ENCODE measurements at places on chromosomes 7 and 10.

GRCh38 chr7:92973974-92974373 lies 137.6 kb upstream of the CDK6 start:
- DNase-seq = no peak

DNA sequence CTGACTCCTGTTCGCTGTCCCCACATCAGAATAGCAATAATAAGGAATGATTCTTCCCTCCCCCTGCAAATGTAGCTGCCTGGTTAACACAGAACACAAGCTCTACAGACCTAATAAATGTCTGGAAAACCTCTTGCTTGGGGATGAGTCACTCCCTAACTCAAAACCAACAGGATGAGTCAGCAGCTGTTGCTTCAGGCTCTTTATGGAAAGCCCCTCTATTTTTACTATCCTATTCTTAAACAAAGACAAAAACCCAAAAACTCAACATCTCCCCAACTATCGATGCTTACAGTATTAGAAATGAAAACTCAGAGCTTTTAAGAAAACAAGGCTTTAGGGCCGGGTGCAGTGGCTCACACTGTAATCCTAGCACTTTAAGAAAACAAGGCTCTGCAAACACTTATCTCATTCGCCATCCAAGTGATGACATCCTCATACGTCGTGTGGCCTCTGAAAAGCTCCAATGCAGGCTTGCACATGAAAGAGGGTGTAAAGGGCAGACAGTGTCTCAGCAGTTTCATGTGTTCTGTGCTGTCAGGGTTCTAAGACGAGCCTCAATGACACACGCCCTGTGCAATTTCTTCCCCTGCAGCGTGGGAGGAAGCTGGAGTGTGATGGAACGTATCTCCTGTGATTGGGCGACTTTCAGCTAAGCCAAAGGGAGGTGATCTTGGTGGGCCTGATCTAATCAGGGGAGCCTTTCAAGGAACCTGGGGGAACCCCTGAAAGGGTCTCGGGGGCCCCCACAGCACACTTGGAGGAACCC lies 70.1 kb downstream of the AMZ1 start:
- peak; percentile 56 for DNase-seq

- no peak for DNase-seq
Observed at GRCh38 chr10:8485032-8485431, 430.5 kb downstream of the GATA3 start.

GRCh38 chr7:22791204-22792158 lies 31.2 kb downstream of the TOMM7 start:
- no peak for DNase-seq

DNA sequence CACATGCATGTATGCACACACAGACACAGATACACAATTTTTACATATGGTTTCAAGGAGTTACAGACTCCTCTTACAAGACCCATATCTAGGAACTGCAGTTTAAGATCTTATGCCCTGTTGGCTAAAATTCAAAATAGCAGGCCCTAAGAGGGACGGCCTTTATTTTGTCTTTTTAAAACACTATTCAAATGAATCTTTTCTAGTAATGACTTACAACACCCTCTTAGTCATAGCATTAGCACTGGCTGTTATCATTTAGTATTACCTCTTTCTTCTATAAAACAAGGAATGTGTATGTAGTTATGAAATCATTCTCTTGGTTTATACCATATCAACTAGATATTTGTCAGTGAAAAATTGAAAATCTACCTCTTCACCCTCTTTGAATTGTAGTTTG lies 15.3 kb downstream of the PAPSS2 start:
- no peak for DNase-seq

DNA sequence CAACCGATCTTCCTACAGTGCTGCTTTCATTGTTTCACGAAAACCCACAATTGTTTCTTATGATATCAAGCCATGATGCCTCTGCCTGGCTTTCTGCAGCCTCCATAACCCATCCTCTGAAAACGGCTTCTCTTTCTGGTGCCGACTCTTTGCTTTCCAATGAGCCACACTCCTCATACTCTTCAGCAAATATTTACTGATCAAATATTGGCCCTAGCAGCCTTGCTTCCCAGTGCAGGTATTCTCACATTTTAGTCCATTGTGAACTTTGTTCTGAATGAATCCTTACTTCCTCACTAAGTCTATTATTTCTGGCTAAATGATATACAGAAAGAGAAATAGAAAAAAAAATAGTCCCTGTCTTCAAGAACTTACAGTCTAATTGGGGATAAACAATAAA lies 35.5 kb downstream of the LAMB1 start:
- DNase-seq = no peak

DNA sequence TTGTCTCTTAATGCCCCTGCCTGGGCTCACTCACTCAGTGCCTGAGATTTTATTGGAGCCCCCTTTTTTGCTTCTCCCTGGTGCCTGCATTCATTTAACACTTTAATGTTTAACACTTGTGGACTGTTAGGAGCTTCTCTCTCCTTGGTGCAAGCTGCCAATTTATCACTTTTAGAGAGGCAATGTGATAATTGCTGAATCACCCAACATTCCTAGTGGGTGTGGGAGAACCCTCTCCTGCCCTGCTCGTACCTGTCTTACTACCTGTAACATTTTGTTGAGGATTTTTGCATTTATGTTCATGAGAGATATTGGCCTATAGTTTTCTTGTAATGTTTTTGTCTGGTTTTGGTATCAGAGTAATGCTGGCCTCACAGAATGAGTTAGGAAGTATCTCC lies 13.2 kb downstream of the STAM start:
- DNase-seq = no peak

GRCh38 chr10:70732569-70732968 lies 52.6 kb downstream of the TBATA start:
- DNase-seq = no peak

DNA sequence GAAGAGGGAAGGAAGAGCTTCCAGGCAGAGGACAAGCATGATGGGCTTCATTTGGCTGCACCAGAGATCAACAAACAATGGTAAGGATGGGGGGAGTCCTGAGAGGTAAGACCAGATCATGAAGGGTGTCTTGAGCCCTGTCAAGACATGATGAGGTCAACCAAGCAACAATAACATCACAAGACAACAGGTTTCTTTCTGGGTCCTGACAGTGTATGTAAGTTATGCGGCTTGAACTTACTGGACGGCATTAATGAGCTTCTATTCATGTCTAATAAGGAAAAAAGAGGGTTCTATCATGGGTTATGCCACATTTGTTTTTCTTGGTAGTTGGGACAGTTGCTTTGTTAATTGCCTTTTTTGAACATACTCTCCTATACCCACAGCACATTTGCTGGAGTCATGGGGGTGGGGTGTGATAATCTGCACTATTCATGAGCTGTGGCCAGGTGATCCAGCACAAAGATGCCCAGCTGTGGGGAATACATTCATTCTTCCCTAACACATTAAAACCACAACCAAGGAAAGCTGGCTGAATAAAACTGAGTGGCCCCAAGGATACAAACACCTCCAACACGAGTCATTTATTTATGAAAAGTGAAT lies 168.8 kb upstream of the KLF14 start:
- DNase-seq = no peak

- no peak for DNase-seq
Observed at GRCh38 chr10:86169506-86170254, 196.9 kb downstream of the GRID1 start.

DNA sequence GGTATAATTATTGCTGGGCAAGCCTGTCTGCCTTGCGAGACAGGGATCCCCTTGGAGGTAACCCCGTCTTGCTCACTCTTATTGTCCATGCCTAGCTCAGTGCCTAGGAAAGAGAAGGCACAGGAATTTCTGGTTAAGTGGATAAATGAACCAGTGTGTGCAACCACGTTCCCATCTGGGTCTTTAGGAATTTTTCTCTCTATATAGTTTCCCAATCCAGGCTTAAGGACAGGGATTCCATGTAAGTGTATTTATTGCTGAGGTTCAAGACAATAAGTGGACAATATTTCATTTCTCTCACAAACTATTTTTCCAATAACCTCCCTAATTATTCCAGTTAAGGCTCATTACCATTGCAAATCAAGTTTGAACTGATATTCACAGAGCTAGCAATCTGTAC lies 8.9 kb upstream of the ADAM12 start:
- no peak for DNase-seq

GRCh38 chr7:55344840-55345239 lies 20.3 kb upstream of the LANCL2 start:
- no peak for DNase-seq

DNA sequence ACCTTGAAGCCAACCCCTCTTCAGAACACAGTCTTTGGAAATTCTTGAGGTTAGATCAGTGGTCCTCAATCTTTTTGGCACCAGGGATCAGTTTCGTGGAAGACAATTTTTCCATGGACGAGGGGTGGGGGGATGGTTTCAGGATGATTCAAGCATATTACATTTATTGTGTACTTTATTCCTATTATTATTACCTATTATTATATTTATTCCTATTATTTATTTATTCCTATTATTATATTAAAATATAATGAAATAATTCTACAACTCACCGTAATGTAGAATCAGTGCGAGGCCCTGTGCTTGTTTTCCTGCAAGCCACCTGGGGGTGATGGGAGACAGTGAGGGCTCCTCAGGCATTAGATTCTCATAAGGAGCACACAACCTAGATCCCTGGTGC lies 17.9 kb downstream of the CAMK1D start:
- no peak for DNase-seq

DNA sequence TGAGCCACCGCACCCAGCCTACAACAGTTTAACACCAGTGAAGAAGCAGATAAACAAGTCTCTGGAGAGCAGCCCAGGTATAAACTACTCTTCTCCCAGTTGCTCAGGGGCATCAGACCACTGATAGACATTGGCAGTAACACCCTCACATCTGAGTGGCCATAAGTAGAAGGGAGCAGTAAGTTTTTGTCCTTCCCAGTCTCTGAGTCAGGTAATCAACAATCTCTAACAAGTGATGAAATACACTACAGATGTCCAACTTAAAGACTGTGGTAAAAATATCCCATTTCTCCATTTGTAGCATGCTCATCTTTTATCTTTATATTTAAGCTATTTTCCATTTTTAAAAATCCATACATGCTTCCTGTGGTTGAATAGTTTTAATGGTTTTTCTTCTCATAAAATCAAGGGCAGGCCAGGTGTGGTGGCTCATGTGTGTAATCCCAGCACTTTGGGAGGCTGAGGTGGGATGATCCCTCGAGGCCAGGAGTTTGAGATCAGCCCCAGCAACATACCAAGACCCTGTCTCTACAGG lies 78.6 kb downstream of the GSAP start:
- DNase-seq = no peak

DNA sequence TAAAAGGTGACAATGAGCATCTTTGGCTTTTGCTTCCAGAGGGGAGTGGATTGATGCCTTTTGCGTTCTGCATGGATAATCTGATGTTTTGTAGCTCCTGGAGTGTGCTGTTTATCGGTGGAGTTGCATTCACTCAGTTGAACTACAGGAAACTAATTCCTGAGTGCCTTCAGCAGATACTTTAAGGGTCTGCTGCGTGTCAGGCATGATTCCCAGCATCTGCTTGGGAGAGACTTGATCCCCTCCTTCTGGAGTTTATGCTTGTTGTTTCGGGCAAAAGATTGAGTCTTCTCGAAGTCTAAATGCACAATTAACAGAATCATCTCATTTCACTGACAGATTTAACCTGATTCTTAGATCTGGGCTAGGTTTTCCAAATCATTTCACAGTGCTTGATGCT lies 46.2 kb downstream of the CELF2 start:
- DNase-seq = no peak

DNA sequence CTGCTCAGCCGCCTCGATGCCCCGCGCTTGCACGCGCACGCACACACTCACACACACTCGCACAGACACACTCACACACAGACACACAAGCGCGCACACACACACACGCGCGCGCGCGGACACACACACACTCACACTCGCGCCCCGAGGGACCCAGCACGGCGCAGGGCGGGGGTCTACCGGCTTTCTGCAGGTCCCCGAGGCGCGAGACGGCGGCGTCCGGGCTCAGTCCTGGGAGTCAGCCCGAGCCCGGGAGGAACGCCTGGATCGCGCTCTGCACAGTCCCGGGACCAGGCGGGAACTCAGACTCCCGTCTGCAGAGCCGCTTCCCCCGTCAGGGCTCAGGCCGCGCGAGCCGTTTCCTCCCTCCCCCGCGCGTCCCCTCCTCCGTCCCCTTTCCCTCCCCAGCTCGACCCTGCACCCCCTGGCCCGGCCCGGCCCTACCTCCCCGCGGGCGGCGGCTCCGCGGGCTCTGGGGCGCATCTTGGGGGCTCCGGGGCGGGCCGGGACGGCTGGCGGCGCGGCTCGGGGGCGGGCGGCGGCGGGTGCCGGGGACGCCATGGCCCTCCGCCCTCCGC lies 464 bp downstream of the DENND2A start:
- no peak for DNase-seq

DNA sequence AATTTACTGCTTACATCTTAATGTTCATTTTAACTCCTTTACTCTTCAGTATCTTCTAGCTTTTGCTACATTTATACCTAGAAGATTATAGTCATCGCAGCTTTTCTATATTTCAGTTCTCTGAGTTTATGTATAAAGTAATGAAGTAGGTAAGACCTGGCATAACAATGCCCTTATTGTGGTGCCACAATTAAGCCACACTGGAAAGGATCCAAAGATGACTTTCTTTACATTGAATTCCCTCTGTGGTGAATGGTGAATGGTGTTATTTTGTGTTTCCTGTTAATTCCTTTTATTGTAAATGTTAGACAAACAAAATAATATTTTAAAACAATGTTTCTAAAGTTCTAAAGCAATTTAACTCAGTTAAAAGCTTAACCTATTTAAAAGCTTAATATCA lies 36.2 kb downstream of the SEMA3D start:
- DNase-seq = no peak

- DNase-seq = no peak
Observed at GRCh38 chr7:151314401-151314800, 27.2 kb upstream of the NUB1 start.

- no peak for DNase-seq
Observed at GRCh38 chr7:116229366-116229765, 19.0 kb downstream of the TES start.

GRCh38 chr7:18414885-18415284 lies 80.7 kb upstream of the HDAC9 start:
- no peak for DNase-seq

DNA sequence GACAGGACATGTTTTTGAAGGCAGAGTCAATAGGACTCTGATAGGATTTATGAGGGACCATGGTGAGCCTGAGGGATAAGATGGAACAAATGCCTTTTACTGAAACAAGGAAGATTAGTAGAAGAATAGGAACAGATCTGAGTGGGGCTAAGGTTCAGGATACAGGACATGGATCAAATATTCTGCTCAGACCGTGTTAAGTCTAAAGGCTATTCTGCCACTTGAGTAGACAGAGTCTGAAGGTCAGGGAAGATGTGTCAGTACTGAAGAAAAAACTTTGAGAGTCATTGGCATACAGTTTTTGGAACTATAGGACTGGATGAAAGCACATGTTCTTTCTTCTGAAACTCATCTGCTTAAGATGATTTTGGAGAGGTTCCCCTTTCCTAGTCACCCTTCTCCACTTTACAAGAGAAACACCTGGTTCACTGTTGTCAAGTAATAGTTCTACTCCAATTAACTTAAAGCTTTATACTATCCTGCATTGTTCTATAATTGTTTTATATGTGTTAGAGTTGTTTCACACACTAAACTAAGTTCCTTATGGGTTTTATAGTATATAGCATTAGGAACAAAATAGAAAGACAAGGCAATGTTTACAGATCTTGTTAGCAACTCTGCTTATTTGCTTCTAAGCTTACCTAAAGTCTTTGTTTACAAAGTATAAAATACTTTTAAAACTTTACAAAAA lies 43.4 kb downstream of the WASL start:
- no peak for DNase-seq

Data from stimulated activated CD8-positive, alpha-beta memory T cell treated with anti-CD3 and anti-CD28 coated beads, Interleukin-7, amount 100 ng/mL, for 4 hours (primary cell).